Mammary epithelial cell (primary cell): ENCODE measurements at places on chromosomes 12 and 14. TPM values are rescaled to one million over a fixed set of nuclear protein-coding genes. Genes with fewer than 3 reads are reported as not detected.

Gene DLK1
- total RNA-seq, result not detected

Gene DBX2
- not detected in 2 replicates for total RNA-seq

Gene KCNMB4
- total RNA-seq, result 1.0 TPM

Gene GALNT8
- 2.8 TPM for total RNA-seq

Gene TAS2R10
- not detected in 2 replicates for total RNA-seq

Gene CCDC196
- total RNA-seq, result not detected

Gene ZC3H10
- 2.7 TPM for total RNA-seq

Gene HSPB8
- total RNA-seq, result not detected in 2 replicates

Gene SLC16A7
- total RNA-seq, result 8.2 and 10.2 TPM in 2 replicates
